ENCODE measurements at places on chromosomes 1 and 21.

DNA sequence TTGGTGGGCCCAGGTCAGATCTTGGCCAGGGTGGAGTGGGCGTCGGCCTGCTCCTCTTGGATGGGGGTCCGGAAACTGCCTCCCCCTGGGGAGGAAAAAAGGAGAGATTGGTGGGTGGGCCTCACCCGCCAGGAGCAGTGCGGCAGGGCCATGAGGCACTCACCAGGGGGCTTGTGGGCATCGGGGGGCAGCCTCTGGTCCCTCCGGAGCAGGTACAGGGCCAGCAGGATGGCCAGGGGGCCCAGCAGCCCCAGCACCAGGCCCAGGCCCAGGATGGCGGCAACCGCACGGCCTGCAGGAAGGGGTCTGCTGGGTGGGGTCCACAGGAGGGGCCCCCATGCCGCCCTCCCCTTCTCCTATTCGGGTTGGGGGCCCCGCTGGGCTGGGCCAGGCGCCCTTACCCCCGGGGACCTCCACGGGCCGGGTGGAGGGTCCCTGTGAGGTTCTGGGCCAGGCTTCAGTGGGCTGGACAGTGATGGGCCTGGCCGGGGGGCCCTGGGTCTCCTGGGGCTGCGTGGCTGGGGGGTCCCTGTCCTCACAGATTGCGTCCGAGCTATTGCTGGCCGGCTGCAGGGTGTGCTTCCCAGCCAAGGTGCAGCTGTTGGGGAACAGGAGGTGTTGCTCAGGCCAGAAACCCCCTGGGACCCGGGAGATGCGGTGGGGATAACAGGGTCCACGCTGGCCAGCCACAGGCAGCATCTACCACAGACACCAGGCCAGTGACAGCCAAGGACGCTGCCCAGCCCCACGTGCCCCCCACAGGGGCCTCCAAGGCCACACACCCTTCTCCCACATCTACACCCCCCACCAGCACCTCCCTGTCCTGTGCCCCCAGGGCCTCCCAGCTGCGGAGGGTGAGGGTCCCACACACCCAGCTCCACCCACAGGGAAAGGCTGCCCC, 2.2 kb downstream of the TNFRSF4 start:
- DNase-seq, result no peak

- peak; percentile 39 for DNase-seq
Measured at GRCh38 chr1:111570781-111571181, 48.8 kb upstream of the RAP1A start.

GRCh38 chr1:93434987-93435386, 12.9 kb upstream of the FNBP1L start:
- DNase-seq, result no peak

DNA sequence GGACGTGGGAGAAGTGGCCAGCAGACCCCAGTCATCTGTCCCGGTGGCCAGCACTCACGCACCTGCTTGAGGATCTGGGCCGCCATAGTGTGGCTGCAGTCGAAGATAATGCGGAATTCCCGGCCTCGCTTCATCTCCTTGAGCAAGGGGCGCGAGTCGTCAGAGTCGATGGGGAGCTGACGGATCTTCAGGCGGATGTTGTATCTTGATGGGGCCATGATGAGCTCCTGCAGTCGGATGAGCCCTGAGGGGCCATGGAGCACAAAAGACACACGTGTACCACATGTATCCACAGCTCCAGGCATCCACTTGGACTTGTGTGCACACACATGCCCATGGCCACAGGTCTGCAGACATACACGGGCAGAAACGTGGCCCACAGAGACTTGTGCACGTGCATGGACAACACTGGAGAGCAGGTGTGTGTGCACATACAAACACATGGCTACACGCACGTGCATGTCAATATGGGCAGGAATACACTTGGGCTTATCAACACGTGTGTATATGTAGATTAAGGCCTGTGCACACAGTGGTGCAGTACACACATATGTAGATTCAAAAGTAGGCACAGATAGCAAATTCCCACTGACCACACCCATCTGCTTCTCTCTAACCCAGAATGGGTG, 162.1 kb downstream of the GRIK3 start:
- no peak for DNase-seq

- peak; percentile 95 for DNase-seq
Measured at GRCh38 chr1:44354840-44355581, at the start of gene ERI3. ERI3 (minus strand) TSS chr1:44355257; CDS start chr1:44355026, 231 bp downstream.

GRCh38 chr1:156502894-156503697, 2.5 kb upstream of the MEF2D start:
- DNase-seq, result no peak

DNA sequence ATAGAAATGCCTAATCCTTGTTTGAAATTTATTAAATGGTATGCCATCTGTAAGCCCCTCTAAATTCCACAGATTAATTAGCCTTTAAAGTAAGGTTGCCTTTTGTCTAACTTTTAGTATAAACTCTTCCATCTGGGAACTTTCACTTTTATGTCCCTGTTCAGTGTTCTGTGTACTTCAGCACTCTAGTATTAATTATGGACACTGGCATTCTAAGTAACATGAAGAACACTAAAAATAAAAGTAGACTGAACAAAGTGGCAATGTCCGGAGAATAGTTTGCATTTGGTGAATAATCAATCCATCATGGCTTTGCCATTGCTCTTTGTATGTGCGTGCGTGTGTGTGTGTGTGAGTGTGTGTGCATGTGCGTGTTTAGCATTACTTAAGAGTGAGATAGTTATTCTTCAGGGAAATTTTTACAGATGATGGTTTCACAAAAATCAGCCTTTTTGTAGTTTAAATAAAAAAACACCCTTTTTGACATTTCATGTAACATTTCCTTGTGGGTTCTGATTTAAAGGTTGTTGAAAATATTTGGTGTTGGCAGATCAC, 51.1 kb downstream of the ATF6 start:
- DNase-seq, result no peak

GRCh38 chr1:62613325-62613727, 16.0 kb downstream of the ANGPTL3 start:
- no peak for DNase-seq

DNA sequence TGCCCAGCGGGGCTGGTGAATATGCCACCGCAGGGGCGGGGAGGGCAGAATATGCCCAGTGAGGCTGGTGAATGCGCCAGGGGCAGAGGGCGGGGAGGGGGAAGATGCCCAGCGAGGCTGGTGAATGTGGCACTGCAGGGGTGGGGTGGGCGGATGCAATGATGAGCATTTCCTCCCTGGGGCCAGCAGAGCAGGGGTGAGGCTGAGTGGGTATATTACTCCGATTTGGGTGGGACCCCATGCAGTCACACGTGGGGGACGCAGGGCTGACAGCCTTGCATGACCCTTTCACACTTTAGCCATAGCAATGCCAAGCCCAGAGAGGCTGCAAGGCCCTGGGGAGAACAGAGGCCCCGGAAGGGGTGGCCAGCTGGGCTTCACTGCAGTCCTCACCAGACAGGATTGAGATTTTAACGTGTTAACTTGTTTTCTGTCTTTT, 9.3 kb upstream of the SLX9 start:
- peak; percentile 63 for DNase-seq

DNA sequence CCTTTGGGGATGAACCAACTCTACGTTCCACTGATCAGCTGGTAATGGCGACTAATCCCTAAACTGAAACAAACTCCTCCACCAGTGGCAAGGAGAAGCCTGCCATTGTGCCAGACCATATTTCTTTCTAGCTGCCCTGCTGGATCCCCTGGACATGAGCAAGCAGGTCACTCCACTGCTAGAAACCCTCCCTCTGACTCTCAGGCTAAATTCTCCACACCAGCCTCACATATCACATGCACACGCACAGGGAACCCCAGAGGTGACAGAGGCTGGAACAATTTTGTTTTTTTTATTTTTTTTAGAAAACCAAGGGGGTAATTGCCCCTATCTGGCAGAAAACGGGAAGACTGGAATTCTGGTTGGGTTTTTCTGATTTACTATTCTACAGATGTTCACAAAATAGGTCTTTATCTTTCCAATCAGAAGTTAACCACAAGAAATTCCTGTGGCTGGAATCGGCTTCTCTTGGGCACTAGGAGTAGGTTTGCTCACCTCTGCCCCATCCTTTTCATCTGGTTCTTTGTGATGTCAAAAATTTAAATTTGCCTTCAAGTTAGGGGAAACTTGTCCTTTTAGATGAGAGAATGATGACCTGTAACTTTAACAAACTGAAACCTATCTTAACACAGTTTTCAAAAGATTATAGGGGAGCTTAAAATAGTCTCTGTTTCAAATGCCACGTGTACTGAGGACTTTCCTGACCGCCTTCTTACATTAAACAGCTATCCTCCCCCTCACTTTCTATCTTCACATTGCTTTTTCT, 258.1 kb downstream of the SDCCAG8 start:
- DNase-seq, result no peak

DNA sequence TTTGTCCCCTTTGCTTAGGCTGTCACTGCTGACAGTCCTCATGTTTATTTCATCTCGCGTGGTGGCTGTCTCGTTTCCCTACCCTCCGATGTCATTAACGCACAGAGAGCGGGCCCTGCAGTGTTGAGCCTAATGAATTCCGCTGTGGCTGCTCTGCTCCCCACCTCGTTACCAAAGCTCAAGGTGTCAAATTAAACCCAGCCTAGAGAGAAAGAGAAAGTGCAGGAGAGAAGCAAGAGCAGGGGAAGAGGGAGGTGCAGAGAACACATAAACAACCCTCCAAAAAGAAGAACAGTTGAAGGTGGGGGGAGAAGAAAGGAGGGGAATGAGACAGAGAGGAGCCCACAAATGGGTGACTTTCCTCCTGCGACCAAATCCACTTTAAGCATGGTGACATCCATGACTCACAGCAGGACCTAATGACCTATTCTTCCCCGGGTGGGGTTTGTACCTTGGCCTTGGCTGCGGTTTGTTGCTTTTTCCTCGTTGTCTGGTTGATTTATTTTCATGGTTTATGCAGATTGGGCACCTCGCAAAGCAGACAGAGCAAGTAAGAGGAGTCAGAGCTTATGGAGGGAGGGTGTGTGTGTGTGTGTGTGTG, 92.5 kb downstream of the PBX1 start:
- no peak for DNase-seq

GRCh38 chr1:60950224-60951063, 131.9 kb upstream of the NFIA start:
- no peak for DNase-seq

DNA sequence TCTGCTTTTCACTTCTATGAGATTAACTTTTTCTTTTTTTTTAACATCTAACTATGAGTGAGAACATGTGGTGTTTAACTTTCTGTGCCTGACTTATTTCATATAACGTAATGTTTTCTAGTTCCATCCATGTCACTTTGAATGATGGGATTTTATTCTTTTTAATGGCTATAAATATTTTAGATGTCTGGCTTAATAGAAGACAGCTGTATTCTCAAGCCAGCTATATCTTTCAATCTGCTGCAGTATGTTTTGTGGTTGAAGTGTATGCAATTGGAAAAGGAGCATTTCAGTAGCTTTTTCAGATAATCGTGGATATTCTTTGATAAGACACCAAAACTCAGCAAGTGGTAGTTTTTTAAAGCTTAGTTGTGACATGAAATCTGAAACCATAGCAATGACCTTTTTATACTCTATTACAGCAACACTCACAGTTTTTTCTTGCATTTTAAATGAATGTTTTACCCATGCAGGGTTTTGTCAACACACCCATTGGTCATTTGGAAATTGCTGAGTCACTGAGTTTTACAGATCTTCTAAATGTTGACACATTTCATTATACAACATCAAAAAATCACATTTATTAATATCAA, 5.7 kb upstream of the SVBP start:
- DNase-seq, result no peak

- DNase-seq, result no peak
Measured at GRCh38 chr1:31398246-31398645, 14.8 kb upstream of the SERINC2 start.

DNA sequence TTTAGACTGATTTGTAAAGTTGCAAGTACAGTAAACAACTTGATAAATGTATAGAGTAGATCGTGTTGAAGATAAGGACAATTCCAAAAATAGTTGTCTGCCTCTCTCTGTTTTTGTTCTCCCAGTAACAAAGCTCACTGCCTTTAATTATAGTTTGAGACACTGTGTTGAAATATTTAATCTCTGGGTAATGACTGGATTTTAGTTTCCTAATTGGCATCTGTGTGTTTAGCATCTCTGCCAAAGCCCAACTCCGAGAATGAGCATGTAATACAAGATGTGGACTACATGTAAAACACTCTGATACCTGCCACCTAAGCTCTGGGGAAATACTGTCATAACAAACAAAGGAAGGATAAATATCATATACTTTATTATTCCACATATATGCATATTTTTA, 27.7 kb upstream of the SDE2 start:
- DNase-seq, result no peak

DNA sequence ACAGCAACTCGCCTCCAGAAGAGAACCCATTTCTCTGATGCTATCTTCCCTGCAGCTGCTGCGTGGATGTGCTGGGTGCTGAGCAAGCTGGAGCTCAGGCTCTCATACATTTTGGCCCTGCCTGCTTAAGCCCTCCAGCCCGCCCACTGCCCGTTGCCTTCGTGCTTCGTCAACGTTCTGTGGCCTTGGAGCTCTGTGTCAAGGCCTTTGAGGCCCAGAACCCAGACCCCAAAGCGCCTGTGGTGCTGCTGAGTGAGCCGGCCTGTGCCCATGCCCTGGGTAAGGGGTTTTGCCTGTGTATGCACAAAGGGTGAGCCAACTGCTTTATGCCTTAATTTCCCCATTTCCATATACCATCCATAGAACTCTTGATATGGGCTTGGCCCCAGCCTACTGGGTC, 1.1 kb downstream of the DPH2 start:
- no peak for DNase-seq

- DNase-seq, result no peak
Measured at GRCh38 chr1:220828179-220828490, 41.4 kb downstream of the MTARC1 start.

DNA sequence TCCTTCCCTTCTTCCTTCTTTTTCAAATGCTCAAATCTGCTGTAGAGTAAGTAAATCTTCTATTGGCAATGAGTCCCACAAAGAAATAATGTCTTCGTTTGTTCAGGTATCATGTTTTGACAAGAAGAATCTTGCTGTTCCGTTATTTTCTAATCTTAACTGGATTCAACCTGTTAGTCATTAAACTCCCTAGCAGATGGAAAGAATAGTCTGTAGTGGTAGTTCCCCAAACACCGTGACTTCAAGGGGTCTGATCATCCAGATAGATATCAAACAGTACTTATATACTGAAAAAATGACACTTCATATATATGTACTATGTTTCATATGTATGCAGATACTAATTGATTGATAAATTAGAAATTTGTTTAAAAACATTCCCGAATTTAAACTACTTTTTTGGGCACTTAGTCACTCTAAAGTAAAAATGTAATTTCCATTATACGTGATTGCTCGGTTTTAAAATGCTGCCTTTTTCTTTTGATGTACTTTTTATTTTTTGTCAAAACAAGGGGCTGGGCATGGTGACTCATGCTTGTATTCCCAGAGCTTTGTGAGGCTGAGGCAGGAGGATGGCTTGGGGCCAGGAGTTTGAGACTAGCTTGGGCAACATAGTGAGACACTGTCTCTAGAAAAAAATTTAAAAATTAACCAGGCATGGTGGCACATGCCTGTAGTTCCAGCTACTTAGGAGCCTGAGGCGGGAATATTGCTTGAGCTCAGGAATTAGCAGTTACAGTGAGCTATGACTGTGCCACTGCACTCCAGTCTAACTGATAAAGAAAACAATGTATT, 335.7 kb upstream of the SNX7 start:
- no peak for DNase-seq
